ENCODE measurements at places on chromosomes 12 and 14. TPM values are rescaled to one million over a fixed set of nuclear protein-coding genes. Genes with fewer than 3 reads are reported as not detected.

DNA sequence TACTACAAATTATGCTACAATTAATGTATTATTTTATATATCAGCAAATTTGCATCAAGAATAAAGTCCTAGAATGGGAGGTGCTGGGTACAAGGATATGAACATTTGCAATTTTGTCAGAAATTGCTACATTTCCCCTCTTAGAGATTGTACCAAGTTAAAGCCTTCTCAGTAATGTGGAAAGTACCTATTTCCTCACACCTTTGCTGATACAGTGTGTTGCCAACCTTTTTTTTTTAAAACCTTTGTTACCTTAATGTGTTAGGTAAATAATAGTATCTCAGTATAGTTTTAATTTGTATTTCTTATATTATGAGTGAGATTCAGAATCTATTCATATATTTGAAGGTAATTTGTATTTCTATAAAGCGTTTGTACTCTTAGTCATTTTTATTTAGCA, 95.4 kb upstream of the HIF1A start:
- DNase-seq = no peak

GRCh38 chr14:98582276-98582675, 689.7 kb downstream of the BCL11B start:
- DNase-seq = no peak

GRCh38 chr14:73295198-73295796, 58.0 kb downstream of the PAPLN start:
- DNase-seq = peak; percentile 76

DNA sequence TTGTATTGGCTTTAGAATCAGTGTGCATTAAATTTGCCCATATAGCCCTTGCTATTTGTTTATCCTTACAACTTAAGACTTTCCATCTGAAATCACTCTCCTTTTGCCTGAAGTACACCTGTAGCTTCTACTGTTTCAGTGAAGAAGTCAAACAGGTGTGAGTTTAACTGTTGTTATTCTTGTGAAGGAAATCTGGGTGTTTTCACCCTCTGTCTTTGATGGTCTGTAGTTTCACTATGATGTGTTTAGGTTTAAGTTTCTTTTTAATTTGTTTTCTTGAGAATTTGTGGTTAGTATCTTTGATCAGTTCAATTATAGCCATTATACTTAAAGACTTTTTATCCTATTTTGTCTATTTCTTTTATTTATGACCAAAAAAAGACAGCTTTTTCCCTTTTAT, 68.9 kb upstream of the BBS10 start:
- no peak for DNase-seq

GRCh38 chr14:55102141-55102621, 26.9 kb upstream of the LGALS3 start:
- DNase-seq = peak; percentile 94

- no peak for DNase-seq
These were observed 40.8 kb downstream of the PRKCH start for GRCh38 chr14:61362072-61362750.

DNA sequence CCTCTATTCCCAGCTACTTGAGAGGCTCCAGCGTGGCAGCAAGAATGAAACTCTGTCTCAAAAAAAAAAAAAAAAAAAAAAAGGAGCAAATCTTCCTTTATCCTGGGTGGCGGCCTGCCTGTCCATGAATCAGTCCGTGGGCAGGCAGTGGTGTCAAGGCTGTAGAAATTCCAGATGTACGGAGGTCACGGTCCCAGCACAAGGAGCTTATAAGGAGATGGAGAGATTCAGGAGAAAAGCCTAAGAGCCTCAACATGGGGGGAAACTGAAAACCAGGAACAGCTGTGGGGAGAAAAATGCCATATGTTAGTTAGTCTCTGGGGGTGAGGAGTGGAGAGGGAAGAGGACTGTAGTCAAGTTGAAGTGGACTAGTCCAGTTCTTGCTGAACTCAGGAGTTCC, 130.5 kb upstream of the CRY1 start:
- no peak for DNase-seq

DNA sequence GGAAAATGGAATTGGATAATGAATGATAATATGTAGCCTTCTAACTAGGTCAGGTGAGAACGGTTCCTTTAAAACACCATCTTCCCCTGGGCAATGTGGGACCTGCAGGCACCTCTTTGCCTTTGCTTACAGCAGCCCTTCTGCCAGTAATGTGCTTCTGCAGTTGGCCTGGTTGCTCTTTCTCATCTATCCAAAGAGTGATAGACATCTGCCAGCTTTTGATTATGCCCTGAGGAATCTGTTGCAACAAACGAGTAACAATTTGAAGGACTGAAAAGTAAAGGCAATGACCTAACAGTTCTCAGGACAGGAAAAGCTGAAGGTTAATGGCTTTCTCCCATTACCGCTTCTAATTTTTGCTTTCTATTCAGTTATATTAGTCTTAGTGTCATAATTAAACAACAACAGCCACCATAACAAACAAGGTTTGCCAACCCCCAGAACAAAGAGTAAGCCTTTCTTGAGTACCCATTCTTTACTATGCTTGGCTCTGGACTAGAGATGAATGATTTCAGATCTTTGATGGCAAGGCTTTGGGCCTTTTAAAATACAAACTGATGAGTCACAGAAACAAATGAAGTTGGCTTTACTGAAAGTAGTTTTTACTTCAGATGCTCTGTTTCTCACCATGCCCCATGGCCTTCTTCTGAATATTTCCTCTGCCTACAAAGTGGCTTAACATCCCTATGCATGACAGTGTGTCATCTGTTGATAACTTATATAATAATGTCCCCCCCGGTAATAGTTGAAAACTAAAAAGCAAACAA, 76.1 kb upstream of the KRR1 start:
- no peak for DNase-seq

DNA sequence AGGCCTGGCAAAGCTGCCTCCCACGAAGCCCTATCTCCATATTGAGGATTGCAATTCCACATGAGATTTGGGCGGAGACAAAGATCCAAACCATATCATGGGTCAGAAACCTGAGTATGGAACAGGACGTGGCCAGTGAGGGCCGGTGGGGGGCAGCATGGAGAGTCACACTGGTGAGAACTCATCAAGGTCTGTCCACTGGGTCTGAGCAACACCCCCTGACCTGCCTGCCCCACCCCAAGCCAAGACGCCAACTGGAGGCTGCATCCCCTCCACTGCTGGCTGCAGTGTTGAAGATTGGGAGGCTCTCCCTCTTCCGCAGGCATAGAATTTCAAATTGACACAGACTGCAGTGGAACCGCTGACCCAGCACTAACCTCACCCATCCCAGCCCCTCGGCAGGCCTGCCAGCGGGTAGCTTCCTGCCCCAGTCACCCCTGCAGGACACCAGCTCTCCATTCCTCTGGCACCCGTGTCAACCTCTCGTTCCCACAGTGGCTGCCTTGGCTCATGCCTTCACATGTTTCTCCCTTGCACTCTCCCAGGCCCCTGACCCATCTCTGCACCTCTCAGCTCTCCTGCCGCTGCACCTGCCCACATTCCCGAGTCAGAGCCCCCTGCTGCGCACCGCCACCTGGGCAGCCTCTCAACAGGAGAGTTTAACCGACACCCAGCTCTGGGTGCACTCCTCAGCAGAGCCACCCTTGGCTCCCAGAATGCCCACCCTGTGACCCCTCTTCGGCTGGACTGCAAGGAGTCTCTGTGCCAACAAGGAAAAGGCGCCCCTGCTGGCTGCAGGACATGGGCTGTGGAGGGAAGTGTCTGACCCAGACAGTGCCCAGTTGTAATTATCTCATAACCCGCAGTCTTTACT, 45.2 kb upstream of the PPP2R5C start:
- no peak for DNase-seq

DNA sequence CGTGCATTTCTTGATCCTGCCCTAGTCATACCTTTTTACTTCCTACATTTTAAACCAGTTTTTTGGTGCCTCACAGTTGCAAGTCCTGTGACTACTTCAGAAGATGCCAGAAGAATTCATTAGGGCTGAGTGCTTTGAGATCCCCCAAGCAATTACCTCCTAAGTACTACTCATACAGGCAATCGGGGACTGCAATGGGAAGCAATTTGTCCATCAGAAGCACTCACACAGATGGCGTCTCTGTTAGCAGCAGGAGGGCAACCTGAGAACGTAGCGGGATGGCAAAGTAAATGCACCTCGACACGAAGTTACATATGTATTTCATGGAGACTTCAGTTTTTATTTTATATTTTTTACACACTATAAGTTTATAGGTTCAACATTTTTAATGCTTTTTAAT, 188.3 kb downstream of the CAPZA3 start:
- no peak for DNase-seq

DNA sequence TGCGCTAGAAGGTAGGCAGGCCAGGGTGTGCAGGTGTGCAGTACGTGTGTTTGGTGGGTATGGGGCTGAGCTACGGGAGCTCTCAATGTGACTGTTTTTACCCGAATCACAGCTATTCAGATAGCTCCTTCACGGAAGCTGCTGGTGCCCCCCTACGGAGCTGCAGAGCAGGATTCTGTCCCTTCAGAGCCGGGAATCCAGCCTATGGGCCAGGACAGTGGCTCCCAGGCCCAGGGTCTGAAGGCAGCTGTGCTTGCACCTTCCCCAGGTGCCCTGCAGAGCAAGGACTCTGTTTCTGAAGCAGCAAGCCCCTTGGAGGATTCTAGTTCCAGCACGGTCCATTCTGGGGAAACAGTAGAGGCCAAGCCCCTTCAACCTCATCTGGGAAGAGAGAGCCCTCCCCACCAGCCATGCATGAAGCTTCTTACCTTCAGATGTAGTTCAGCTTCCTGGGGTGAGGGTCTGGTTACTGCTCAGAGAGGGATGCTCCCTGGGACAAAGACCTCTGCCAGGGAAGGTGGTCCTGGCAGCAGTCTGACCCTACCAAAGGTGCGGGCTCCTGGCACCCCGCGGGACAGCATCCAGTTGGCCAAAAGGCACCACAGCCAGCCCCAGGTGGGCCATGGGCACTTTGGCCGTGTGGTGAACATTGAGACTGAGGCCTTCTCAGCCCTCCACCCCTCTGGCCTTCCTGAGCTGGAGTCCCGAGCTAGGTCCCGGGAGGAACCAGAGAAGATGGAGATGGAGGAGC, 29.1 kb downstream of the PLEKHH1 start:
- no peak for DNase-seq

CCDC197 gene
- total RNA-seq = not detected

DNA sequence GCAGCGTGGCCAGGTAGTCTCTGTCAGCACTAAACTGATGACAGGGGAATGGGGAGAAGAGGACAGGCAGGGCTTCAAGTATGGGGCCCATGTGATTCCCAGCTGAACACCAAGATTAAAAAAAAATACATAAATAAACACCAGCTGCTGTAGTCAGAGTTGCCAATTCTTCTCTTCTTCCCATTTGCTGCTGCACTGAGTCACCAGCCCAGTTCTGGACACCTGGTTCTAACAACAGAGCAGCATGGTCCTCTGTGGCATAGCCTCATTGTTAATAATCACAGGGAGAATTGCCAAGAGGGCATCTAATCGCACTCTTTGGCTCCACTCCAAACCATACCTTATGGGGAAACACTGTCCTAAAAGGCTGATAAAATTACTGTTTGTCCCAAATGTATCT, 15.1 kb downstream of the PPM1H start:
- DNase-seq = no peak

DNA sequence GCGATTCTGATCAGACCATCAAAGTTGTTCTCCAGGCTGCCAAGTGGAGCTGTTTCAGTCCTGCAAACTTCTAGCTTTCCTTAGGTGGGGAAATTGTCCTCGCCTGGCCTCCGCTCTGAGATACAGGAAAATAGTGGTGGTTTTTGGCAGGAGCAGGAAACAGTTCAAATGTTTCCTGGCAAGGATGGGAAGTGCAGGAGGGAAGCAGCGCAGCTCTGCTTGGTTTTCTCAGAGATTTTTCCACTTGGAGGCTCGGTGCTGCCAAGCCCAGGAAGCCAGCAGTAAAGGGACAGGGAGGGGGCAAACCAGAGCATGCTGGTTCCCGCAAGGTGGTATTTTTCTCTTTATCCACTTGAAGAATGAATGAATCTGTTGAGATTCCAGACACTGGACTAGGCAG, 17.0 kb downstream of the TMEM63C start:
- DNase-seq = no peak

ENDOU gene
- not detected for total RNA-seq

- peak; percentile 32 for DNase-seq
These were observed 5.9 kb upstream of the RERG start for GRCh38 chr12:15227004-15227679.

- DNase-seq = no peak
These were observed 12.9 kb downstream of the MDGA2 start for GRCh38 chr14:47662466-47662865.

GRCh38 chr12:115223991-115224390, 540.0 kb upstream of the TBX3 start:
- DNase-seq = no peak

DNA sequence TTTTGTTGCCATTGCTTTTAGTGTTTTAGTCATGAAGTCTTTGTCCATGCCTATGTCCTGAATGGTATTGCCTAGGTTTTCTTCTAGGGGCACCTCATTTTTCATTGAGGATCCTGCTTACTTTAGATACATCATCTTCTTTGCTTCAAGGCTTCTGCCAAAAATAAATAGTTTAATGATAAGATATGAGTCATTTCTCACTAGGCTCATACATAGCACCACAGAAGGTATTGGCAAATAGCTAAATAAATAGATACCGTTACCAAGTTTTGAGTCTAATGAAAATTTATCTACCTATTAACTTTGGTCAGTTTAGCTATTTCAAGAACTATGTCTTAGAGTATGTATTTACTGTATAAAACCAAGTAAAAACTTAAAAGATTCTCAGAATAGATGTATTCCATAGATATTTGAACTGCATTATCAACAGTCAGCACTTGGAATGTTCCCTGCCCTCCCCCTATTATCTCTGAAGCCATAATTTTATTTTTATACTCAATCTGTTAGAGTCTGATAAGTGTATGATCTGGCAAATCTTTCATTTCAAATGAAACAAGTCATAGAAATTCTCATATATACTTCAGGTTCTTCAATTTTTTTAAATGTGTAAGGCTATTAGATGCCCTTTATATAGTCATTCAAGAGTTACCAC, 310.2 kb downstream of the CCDC91 start:
- DNase-seq = no peak

GRCh38 chr12:16472631-16473030, 125.2 kb downstream of the MGST1 start:
- DNase-seq = no peak

DNA sequence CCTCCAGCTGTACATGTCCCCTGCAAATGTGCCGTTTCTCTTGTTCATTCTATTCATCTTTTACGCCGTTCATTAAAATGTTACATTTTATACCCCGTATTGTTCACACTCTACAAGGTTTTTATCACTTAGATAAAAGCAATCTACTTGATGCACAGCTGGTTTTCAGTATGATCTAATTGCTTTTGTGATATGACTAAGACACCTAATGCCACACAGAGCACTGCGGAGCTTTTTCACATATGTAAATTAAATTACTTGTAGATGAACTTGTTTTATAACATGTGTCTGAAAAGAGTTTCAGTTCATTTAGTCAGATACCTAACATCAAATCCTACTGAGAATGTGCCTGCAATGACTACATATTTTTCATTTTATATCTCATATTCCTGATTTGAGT, 40.9 kb upstream of the RERGL start:
- no peak for DNase-seq

DNA sequence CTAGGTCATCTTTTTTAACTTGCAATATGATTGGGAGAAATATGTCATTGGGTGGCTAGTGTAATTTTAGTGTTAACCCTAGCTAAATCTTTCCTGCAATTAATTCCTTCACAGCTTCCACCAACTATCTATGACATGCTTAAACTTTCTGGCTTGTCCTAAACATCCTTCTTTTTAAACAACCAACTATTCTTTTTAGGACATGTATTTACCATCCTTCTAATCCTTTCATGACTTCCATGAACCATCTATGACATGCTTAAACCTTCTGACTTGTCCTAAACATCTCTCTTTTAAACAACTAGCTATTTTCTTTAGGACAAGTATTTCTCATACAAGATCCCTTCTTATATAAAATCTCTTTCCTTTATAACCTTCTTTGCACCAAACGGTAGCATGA, 179.6 kb upstream of the PDZRN4 start:
- no peak for DNase-seq
